Naive thymus-derived CD4-positive, alpha-beta T cell (primary cell): ENCODE measurements at places on chromosomes 3 and 15. TPM values are rescaled to one million over a fixed set of nuclear protein-coding genes. Genes with fewer than 3 reads are reported as not detected.

FAM81A gene
- polyA plus RNA-seq, result not detected

PLAAT1 gene
- not detected for polyA plus RNA-seq

GRCh38 chr3:37991823-37992222 is 1.2 kb downstream of the VILL start:
- H3K27ac ChIP-seq, result no peak overlapping the region
- peaks cover 30% of the 10 kb centered on the region for H3K4me1 ChIP-seq
- DNase-seq, result no peak
- no peaks in the 10 kb centered on the region for H3K27me3 ChIP-seq
- no peaks in the 10 kb centered on the region for H3K36me3 ChIP-seq
- H3K4me3 ChIP-seq, result no peak overlapping the region

POC1A gene
- polyA plus RNA-seq, result 2.5 TPM

DNA sequence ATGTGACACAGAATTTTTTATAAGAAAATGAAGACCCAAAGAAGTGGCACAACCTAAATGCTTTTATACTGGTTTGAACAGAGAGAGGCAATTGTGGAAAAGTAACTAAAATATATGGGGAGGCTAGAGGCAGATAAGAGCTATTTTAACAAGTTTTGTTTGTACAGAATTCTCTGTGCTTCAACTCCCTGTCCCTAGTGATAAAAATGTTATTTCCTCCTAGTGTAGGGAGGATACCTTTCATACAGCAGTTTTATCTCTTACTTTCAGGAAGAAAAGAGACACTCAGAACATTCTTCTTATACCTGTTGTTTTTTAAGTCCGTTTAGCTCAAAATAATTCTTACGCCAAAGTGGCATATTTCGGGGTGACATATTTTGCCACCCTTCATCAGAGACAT is 21.2 kb upstream of the ZNF639 start:
- DNase-seq, result no peak
- no peak overlapping the region for H3K4me3 ChIP-seq
- no peaks in the 10 kb centered on the region for H3K27me3 ChIP-seq
- no peak overlapping the region for H3K27ac ChIP-seq
- H3K36me3 ChIP-seq, result no peaks in the 10 kb centered on the region
- no peaks in the 10 kb centered on the region for H3K4me1 ChIP-seq

DNA sequence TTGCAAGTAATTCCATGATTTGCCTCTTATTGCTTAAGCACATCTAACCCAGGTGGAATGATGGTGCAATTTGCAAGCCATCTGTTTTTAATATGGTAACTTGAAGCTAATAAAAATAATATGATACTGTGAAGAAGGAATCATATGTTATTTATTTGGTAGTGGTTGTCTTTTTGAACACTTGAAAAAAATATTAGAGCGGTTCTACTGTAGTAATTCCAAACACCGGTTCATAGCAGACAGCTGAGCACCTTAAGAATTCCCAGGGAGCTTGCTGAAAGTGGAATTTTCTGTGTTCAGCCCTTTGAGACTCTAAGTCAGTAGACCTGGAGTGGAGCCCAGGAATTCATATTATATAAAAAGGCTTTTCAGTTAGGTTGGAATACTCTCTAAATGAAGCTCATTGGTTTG is 687.4 kb downstream of the EDEM1 start:
- H3K4me3 ChIP-seq, result no peak overlapping the region
- H3K36me3 ChIP-seq, result no peaks in the 10 kb centered on the region
- no peaks in the 10 kb centered on the region for H3K27me3 ChIP-seq

ISLR gene
- not detected for polyA plus RNA-seq
